ENCODE measurements at places on chromosomes 7 and 10.
A peak's percentile ranks its signal among the peaks of the same experiment; 100 is the strongest.

- no peak for DNase-seq
Measured at GRCh38 chr10:10542477-10542876, 475.2 kb upstream of the CELF2 start.

DNA sequence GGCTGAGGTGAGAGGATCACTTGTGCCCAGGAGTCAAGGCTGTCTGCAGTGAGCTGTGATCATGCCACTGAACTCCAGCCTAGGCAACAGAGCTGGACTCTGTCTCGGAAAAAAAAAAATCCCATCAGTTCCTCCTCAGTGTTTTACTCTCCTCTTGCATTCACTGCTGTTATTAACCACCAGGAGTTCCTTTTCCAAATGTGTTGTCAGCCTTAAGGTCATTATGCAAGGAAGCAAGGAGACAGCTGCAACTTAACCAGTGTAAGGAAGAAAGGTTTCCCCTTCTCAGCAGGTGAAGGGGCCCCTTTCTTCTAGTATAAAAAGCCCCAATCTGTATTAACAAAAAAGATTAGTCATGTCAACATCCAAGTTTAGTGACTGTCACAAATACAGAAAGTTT lies 86.6 kb upstream of the LEP start:
- DNase-seq, result no peak

GRCh38 chr7:27165996-27166530 lies 726 bp upstream of the HOXA9 start:
- DNase-seq, result no peak

GRCh38 chr7:50937727-50938126 lies 155.0 kb upstream of the GRB10 start:
- DNase-seq, result no peak

- DNase-seq, result no peak
Measured at GRCh38 chr10:11529276-11529903, 82.1 kb downstream of the USP6NL start.

GRCh38 chr7:142567201-142568075 lies 181.8 kb upstream of the PRSS1 start:
- no peak for DNase-seq

- DNase-seq, result no peak
Measured at GRCh38 chr7:75662579-75663301, 76.0 kb downstream of the HIP1 start.

DNA sequence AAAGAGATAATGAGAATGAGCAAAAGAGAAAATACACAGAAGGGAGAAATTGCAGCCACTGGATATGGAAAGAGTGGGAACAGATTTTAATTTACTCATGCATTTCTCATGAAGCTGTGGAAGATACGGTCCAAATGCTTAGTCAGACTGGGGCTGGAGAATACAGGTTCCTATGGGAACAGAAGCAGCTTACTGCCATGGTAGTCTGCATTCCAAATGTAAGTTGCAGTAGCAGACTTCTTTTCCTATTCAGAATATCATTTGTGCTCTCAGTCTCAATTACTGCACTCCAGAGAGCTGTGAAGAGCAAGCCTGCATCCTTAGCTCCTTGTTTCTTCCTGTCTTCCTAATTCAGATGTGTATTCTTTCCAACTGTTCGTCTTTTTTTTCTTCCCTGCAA lies 190.8 kb upstream of the TMEM196 start:
- DNase-seq, result no peak

DNA sequence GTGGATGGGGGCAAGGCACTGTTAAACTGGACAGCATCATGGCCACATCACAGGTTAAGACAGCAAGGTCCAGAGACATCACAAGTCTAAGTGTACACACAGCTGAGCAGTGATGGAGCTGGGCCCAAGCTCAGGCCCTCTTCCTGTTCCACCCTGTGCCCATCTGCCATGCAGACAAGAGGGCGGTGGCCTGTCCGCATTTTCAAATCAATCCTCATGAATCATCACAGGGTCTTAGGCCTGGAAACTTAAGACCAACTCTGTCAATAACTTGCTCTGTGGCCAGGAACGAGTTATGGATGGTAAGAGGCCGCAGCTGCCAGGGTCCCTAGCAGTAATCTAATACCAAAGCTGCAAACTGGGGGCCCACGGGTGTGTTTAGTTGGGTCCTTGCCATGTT lies 3.2 kb downstream of the C10orf105 start:
- no peak for DNase-seq

- DNase-seq, result no peak
Measured at GRCh38 chr7:150829426-150829825, 22.9 kb upstream of the AOC1 start.

DNA sequence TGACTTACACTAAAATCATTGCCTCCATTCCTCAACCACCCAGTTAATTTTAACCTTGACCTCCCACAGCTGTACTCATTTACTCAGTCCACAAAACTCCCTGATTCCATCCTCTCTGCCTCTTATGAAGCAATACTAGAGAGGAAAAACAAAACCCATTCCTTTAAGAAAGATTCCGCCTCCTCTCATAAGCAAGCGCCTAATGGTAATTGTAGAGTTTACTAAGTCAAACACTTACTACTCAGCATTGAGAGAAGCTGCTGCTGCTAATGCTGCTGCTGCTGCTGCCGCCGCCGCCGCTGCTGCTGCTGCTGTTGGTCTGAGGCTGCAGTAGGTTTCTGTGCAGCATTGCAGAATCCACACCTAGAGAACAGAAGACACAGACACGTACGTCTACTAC lies 2.1 kb upstream of the ADD3 start:
- no peak for DNase-seq

DNA sequence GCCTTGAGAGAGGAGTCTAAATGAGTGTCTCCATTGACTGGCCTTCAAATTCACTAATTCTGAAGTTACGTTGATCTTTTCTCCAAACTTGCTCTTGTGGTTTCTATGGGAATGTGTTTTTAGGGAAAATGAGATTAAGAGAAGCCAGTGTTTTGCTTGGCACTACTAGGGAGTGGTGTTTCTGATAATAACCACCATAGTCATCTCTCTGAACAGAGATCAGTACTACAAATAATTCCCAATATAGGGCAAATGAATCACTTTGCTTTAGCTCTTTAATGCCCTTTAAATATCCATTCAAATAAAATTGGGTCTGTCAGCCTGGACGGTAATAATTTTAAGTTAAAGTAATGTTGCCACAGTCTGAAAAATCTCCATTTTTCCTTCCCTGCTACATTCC lies 90.8 kb downstream of the NRF1 start:
- no peak for DNase-seq

GRCh38 chr7:143361552-143362130 lies 872 bp downstream of the FAM131B start:
- DNase-seq, result no peak

DNA sequence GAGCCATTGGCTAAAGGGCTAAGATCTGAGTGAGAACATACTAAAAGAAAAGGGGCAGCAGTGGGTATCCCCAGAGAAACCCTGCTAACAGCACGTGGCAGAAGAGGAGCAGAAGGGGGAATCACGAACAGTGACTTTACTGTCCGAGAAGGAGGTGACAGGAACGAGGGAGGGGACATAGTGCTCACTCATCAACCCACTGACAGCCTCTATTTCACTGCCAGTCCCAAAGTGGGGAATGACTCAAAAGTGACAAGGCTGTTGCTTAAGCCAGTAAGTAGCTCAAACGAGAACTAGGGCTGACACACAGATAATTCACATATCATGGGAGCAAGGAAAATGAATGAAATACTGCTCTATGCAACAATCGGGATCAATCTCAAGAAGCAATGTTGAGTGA lies 92.7 kb downstream of the RSU1 start:
- no peak for DNase-seq

DNA sequence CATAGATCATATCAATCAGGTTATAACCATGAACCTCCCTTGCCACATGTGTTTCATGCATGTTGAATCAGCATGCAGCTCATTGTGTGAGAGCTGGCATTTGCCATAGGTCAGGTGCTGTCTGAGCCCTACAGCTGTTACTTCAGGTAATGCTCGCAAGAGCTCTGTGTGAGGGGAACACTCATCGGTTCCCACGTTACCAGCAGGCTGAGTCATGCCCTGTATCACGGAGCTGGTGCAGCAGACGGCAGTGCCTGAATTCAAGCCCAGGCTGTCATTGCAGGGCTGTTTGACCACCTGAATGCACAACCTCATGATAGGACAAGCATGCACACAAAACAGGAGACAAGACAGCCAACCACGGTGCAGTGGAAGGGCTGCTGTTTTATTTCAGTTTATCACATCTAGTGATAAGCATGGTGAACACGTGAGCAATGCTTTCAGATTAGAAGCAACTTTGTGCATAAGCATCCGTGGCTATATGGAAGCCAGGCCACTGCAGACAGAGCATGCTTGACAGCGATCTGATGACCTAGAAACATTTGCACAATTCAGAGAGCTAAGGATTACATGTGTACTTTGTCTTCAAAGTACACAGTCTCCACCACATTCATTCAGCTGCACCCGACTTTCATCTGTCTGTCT lies 56.4 kb upstream of the PFKP start:
- DNase-seq, result no peak

- no peak for DNase-seq
Measured at GRCh38 chr10:126256864-126257263, 131.4 kb downstream of the ADAM12 start.

- DNase-seq, result no peak
Measured at GRCh38 chr10:49526619-49527018, 12.3 kb downstream of the ERCC6 start.

GRCh38 chr7:34011017-34011695 lies 105.8 kb downstream of the BMPER start:
- no peak for DNase-seq

- DNase-seq, result no peak
Measured at GRCh38 chr10:70925377-70926225, 37.2 kb upstream of the PCBD1 start.

DNA sequence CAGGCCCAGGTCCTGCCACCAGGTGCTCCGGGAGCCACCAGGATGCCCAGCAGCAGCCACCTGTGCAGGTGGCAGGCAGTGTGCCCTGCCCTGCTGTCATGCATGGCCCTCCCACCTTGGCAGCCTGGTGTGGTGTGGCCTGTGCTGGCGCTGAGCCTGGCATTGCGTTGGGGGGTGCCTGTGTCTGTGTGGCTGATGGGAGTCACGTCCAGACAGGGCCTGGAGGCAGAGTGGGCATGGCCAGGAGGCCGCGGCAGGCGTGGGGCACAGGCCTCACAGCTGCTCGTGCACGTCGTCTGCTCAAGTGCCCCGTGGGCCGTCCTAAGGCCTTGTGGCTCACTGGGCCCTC lies 8.7 kb downstream of the TTYH3 start:
- no peak for DNase-seq

- no peak for DNase-seq
Measured at GRCh38 chr7:112484671-112485167, 3.9 kb downstream of the LSMEM1 start.

- DNase-seq, result no peak
Measured at GRCh38 chr10:63866075-63866746, 345.0 kb downstream of the REEP3 start.

- no peak for DNase-seq
Measured at GRCh38 chr7:80128918-80129317, 5.7 kb upstream of the GNAI1 start.

DNA sequence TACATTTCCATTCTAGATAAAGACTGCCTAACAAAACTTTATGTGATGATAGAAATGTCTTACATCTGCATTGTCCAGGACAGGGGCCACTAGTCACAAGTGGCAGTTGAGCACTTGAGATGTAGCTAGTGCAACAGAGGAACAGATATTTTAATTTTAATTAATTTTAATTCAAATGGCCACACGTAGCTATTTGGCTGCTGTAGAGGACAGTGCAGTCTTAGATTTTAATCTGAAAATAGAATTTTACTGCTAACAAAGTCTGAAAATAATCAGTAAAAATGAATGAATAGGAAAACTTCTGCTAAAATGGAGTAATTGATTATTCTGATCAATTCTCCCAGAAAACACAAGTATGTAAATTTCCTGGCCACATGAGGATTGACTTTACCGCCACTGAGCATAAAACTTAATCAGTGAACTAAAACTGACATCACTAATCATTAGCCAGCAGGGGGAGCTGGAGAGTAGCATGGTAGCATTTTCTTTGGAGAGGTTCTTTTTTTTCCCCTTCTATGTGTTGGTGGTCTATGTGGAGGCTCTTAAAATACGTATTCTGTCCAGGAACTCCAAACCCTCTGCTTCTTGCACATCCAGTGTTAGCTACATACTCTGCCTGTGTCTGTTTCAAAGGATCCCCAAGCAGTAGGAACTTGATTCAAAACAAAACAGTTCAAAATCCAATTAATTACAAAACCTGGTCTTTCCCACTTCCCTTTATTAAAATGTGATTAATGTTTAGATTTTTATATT lies 52.1 kb downstream of the TSPAN12 start:
- peak; percentile 45 for DNase-seq

DNA sequence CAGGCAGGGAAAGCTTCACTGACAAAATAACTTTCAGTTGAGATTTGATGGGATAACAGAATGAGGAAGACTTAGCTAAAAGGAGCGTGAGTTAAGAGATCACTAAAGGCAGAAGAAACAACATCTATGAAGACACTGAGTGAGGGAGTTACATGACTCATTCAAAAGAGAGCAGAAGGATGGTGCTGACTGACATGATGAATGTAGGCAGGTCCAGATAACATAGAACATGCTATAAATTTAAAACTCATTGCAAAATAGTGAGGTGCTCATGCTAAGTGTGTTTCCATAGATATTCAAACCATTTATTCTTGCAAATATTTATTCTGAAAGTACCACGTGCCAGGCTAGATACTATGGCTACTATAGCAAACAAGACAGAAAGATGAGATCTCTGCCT lies 116.4 kb upstream of the DGKB start:
- DNase-seq, result no peak

DNA sequence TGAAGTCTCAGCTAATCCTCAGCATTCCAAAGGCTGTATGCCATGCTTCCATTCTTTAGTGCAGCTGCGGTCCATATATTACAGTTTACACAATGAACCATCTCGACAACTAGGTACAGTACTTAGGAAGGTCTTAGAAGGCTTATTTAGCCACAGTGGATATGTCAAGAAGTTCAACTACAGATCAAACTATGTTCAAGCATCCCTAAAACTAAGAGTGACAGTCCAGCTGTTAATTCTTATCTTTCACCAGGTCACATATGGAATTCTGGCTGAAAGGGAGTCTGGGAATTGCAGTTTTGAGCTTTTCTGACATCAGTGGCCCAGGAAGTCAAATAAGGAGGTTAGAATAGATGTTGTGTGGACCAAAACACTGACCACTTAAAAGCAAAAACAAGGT lies 106.8 kb downstream of the SDHAF3 start:
- no peak for DNase-seq

GRCh38 chr7:150756858-150757257 lies 19.6 kb downstream of the GIMAP5 start:
- DNase-seq, result no peak

DNA sequence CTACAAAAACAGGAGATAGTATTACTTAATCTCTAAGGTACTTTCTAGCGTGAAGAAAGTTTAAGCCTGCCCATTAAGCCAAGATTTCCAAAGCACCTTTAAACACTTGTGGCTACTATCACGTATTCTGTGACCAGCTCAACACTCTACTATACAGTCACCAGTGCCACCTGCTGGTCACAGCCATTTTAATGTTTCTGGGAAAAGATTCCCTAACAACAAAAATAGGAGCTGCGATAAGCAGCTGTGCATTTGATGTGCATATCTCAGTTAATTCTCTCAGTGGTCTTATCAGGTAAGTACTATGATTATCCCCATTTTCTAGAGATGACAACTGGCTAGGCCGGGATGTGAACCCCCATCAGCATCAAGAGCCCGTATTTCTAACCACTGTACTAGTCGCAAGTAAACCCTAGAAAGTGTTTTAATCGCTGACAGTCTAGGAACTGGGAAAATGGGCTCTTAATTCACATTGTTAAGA lies 860 bp downstream of the SEC31B start:
- peak; percentile 0 for DNase-seq

Measured in NCI-H2081 treated with DMSO at 0.1 percent for 48 hours (cell line).